ENCODE measurements at places on chromosomes 3 and 15.

GRCh38 chr3:46709721-46710120, 7.9 kb downstream of the PRSS50 start:
- DNase-seq = no peak

DNA sequence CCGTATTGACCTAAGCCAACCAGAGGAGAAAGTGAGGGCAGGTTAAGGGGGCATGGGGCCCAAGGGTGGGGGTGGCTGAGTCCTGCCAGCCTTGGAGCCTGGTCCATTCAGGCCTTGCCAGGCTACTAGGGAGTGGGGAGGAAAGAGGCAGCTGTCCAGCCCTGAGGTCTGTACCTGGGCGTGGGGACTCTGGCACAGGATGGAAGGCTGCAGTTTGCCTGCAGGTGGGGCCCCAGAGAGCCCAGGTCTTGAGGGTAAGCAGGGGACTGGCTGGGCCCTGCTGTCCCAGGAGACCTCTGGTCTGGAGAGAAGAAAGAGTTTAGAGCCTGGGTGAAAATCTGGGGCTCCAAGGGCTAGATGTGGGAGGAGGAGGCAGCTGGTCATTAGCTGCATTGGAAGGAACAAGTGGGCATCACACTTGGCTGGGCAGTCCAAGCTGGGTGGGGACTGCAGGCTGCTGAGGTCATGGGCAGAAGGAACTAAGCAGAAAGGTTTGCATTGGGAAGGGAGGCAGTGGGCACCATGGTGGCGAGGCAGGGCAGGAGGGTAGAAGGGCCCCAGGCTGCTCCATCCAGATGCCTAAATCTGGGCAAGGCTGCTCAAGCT, 108.4 kb downstream of the OXNAD1 start:
- DNase-seq = no peak

DNA sequence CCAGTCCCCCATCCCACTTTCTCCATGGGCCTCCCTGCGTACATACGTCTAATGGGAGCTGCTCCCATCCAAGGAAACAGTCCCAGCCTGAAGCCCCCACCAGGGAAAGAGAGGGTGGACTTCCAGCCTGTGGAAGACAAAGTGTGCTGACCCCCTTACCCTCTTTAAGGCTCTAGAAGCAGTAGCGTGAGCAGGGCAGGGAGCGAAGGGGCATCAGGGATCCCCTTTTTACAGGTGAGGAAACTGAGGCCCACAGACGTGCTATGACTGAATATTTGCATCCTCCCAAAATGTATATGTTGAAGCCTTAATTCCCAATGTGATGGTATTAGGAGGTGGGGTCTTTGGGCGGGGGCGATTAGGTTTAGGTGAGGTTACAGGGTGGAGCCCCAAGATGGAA, 83.4 kb downstream of the TOP2B start:
- no peak for DNase-seq

DNA sequence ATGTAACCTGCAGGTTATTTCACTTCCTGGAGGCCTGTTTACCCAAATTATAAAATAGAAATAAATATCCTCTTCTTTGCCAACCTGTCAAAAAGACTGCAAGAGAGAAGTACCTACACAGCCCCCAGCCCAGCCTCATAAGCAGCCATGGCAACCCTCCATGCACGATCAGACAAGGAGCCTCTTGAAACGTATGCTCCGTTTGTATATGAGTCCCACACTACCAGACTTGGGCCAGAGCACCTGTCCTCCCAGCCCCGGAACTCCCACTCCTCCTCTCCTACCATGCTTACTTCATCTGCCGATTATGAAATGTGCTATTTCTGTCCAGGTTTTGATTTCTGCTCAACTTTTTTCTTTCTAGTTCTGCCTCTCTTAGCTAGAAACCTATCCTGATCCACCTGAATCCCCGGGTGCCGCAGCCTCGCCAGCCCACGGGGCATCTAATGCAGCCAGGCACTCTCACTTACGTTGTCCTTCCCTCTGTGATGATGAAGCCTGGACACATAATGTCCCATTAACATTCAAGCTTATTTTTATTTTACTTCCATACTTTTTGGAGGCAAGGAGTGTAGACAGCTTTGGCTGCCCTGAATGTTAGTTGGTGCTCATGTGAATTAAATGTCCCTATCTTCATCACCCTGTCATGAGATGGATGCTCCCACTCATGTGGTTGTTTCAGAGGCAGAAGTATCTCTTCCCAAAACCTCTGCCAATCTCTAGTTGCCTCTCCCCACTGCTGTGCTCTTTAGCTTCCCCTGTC, 73.8 kb downstream of the MB21D2 start:
- no peak for DNase-seq

DNA sequence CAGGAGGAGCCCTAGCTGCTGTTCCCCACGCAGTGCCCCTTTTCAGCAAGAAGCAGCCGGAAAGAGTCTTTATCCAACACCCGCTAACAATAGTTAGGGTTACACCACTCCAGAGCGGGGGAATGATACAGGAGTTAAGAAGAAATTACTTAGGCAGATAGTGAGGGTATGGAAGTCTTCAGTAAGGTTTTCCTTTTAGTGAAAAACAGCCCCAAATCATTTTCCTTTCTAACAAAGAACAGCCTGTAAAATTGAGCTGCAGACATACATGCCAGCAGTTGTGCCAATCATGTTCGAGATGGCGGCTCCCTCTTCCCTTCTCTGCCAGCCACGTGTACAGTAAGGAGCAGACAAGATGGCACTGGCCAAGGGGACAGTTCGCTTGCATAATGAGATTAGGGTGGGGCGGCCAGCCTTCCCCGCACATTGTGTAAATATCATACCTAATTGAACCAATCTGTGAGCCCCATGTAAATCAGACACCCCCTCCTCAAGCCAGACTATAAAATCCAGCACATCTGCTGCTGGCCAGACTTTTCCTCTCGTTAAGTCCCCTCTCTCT, 18.5 kb upstream of the SENP5 start:
- DNase-seq = no peak

GRCh38 chr3:142259359-142259758, 34.0 kb upstream of the GK5 start:
- DNase-seq = no peak

GRCh38 chr3:110598847-110599490, 472.6 kb upstream of the NECTIN3 start:
- no peak for DNase-seq

DNA sequence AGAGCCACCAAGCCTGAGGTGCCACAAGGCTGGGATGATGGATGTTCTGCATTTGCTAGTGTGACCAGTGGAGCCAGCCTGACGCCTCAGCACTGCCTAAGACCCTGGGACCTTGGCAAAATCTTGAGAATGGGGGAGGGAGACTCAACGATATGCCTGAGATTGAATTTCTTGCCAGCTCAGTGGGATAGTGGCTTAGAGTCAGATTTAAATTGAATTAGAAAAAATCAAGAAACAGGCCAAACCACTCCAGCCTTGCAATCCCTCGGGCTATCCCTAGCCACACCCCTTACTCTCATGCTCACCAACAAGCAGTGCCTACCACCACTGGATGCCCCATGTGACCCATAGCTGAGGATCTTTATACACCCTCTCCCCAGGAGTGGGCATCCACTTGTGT, 18.7 kb upstream of the PDE8A start:
- no peak for DNase-seq

DNA sequence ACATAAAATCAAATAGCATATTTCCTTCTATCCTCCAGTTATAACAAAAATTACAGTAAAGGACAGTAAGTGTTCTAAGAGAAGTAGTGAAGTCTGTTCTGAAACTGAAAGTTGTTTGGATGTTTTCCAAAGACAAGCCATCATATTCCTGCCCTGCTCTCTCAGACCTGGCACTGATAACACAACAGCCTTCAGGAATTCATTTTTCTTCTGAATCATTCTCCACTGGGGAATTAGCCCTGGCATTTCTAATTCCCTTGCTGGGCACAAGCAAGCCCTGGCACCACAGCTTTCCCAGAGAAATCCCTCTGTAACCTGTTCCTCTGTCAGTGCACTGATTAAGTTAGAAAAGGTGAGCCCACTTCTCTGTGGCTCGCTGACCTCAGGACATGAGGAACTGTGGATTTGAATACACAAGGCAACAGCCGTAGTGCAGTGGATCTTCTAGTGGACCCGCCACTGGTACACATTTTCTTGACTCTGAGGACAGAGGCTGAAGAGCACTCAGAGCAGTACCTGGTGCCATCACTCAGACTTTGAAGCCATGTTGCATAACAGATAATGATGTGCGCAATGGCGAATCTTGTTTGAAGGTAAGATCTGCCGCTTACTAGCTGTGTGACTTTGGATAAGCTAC, 61.6 kb downstream of the WWTR1 start:
- no peak for DNase-seq

DNA sequence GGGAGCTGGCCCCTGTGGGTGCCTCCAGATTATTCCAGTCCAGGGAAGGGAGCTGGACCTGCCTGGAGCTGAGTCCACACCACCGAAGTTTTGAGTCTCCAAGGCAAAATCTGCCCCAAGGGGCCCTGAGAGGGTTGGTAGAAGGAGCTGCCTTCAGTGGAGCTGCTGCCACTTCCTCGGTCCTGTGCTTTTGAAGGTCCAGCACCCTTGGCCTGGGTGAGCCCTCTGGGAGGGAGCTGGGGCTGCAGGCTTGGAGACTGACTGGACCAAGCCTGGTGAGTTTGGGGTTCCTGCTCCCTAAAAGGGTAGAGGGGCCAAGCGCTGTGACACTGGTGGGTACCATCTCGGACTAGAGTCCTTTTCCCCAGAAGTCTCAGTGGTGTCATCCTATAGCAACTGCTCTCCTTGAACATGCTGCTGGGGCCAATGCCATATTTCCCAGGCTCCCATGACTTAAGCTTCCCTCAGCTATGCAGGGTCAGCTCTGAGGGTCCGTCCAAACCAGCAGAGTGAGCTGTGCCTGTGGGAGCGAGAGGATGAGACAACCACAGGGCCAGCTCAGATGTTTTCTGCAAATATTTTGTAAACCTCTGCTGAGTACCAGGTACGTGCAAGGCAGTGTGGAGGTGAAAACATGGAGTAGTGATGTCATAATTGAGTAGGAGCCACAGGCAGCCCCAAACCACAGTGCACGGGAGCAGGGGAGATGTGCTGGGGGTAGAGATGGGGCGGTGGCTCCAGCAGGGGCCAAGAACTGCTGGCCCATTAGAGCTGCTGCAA, 96.0 kb downstream of the ABHD5 start:
- DNase-seq = no peak

DNA sequence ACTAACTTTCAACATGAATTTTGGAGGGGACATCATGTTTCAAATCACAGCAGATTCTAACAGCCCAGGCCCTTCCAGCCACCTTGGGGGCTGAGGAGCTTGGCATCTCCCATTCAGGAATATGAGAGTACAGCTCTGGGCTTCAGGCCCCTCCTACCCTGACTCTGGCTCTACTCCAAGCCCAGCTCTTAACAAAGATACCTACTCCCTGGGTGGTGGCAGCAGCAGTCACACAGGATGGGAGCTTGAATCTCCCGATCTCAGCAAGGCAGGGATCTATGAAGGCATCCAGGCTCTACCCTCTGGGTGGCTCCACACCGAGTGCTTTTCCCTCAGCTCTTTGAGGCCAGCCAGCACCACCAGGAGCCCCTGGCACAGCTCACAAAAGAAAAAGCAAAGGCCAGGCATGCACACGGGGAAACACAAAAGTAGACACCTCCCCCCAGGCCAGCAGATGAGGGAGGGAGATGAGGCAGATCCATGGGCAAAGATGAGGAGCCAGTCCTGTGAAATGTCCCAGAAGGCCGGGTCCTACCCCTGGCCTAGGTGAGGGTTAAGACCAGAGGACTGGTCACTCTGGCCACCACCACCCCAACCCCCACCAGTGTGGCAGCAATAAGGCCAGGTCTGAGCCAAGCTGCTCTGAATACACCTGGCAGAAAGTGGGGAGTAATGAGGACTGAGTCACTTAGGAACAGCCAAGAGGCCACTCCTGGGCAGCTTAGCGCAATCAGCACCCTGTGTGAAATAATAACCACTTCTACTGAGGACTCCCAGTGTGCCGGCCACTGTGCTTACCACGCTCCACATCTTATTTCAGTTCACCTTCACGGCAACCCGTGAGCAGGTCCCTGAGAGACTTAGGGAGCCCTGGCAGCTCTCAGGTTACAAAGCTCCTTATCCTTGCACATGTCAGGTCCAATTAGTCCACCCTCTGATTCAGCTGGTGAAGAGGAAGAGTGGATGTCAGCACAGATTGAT, 24.3 kb downstream of the PLA2G4F start:
- DNase-seq = no peak

DNA sequence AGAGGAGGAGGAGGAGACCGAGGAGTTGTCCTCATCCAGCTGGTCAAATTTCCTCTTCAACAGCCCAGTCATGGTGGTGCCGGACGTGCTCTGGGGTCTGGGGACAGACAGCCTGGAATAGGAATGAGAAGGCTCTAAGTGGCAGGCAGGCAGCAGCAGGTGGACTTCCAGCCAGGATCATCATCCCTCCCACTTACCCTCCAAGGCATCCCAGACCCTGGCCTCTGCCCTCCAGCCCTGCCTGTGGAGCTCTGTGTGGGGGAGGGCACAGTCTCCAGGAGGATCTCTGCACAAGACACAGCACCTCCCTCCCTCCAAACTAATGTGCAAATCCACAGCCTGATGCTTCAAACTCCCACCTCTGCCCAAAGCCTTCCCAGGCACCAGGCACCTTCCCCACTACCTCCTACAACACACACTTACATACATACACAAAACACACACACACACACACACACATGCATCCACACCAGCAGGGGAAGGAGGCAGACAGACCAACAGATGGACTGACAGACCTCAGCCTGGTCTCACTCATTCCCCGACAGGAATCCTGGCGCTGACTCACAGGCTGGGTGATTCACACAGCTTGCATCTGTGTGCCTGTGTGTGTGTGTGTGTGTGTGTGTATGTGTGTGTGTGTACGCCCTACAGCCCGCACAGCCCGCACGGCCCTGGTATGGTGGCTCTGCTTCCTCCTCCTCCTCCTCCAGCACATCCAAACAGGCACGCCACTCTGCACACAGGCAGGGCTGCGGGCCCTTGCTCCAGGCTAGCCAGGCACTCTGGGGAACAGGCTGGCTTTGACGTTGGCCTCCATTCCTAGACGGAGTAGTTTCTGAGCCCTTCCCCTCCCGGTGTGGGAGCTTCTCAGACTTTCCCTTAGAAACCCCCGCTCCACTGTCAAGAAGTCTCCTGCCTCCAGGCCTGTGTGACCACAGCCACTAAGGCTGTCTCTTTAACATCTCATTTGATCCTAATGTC, 6.5 kb downstream of the CSRNP1 start:
- no peak for DNase-seq

GRCh38 chr15:74470631-74471395, 9.9 kb upstream of the UBL7 start:
- no peak for DNase-seq

- DNase-seq = no peak
These were observed 245.7 kb downstream of the FHIT start for GRCh38 chr3:61005591-61005990.

DNA sequence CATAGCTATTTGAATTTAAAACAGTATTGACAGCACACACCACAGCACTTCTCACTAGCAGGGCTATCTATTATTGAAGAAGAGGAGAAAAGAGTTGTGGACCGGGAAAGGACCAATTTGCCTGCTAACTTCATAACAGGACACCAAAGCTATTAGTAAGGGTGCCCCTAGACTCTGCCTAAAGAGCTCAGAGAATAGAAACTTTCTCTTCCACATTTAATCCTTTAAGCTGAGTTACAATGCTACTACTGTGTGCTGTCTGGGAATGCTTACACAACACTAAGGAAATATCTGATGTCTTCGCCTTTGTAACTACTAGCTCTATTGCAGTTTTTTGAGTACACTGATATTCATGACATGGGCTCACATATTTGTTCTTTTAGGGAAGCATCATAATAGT, 13.5 kb upstream of the AADAC start:
- DNase-seq = no peak

GRCh38 chr3:127427156-127427555, 139.3 kb upstream of the PRR20G start:
- no peak for DNase-seq

GRCh38 chr15:67409175-67409574, 111.8 kb upstream of the C15orf61 start:
- DNase-seq = no peak

Data from NCI-H526 treated with DMSO at 0.1 percent for 48 hours (cell line).